ENCODE measurements at places on chromosomes 7 and 10.

GRCh38 chr7:45689797-45690761, 115.9 kb downstream of the ADCY1 start:
- DNase-seq = no peak

GRCh38 chr10:73263693-73264347, 11.4 kb upstream of the MRPS16 start:
- peak; percentile 57 for DNase-seq

DNA sequence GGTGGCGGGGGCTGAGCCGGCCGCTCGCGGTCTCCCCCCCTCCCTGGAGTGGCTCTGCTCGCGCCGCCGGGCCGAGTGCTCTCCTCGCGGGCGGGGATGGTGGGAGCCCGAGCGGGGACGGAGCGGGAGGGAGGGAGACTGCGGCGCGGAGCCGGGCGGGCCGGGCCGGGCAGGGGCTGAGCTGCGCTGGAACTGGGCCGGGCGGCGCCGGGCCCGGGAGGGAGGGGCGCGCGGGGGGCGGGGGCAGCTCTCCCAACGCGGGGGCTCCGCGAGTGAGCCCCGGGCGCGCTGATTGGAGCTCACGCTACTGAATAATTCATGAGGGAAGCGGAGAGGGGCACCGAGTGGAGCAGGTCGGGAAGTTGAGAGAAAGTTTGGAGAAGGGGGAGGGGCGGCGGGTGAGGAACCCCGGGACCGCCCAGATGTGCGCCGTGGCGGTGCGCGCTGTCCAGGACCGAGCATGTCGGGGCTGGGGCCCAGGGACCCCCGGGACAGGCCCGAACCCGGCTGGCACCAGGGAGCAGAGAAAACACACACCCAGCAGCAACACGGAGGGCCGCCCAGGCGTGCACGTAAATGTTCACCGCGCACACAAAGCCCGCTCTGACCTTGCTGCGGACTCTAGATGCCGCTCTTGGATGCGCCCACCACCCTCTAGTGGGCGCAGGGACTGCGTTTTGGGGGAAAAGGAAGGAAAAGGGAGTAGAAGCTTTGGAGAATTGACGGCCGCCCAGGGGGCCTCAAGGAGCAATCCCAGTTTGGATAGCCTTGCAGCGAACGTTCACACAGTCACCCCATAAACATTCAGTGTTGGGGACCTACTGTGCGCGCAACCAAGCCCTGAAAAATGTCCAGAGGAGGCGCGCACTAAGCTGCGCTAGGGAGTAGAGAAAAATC, at the start of gene EPHB4:
Gene EPHB4 (minus strand): TSS at position 194 of the 897 bp plus-strand sequence. CDS start 493 bp downstream, outside the sequence.
- DNase-seq = peak; percentile 76

- no peak for DNase-seq
Observed at GRCh38 chr10:113362645-113363091, 190.2 kb upstream of the HABP2 start.

DNA sequence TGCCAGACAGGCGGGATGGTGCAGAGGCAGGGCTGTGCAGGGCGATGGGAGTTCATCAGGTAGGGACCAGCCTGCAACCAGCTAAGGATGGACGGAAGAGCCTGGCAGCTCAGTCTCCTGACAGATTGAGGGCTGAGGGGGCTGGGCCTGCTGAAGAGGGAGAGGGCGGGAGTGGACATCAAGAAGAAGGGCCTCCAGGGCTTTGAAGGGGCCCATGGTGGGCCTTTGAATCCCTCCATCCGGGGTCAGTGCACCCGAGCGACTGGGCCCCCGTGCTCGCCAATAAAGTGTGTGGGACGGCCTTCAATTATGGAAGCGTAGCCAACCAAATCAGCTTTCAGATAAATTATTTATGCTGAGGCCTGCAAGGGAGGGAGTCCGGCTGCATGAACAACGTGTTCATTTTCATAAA, 431.2 kb downstream of the RPS24 start:
- no peak for DNase-seq

DNA sequence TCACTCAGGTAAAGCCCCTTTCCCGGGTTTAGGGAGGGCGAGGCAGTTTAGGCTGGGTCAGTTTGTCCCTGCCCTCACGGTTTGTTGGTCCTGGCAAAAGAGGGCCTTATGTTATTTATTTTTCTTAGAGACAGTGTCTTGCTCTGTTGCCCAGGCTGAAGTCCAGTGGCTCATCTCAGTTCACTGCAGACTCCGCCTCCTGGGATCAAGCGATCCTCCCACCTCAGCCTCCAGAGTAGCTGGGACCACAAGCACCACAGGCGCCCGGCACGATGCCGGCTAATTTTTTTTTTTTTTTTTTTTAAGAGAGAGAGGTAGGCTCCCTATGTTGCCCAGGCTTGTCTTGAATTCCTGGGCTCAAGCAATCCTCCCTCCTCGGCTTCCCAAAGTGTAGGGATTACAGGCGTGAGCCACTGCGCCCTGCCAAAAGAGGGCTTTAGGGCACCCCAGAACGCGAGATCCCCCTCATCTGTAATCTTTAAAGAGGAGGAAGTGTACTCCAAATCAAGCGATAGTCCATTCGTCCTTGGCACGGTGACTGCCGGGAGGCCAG, 626 bp upstream of the BMS1 start:
- DNase-seq = no peak

DNA sequence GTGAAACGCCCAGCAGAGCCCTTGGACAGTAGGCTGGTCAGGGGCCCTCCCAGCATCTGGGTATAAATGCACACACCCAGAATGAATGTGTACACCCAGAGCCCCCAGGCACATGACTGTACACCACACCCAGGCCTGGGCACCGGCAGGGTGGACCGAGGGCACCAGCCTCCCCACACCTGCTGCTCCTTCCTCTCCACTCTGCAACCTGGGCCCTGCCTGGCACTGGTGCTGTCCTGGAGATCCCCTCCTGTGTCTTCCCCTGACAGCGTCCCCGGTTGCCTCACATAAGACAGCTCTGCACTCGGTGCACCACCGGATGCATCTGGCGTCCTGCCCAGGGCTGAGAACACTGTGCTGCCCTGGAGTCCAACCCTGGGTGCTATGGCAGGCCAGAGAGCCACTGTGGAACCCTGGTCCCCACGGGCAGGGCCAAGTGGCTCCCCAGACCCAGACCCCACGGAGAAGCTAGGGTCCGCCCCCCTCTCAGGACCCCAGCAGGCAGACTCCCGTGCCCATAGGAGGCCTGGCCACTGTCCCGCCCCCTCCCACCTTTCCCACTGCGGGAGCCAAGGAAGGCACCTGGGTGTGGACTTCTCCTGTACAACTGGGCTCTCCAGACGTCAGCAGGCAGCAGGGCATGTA, 6.6 kb downstream of the RASGEF1A start:
- DNase-seq = no peak

GRCh38 chr7:122622682-122623081, 76.2 kb downstream of the RNF133 start:
- no peak for DNase-seq

- no peak for DNase-seq
Observed at GRCh38 chr7:149732611-149733010, 40.8 kb downstream of the ZNF467 start.

GRCh38 chr10:120205368-120206018, 251.5 kb upstream of the PLPP4 start:
- no peak for DNase-seq
